PC-9 (cell line): ENCODE measurements at places on chromosomes 3 and 15.

DNA sequence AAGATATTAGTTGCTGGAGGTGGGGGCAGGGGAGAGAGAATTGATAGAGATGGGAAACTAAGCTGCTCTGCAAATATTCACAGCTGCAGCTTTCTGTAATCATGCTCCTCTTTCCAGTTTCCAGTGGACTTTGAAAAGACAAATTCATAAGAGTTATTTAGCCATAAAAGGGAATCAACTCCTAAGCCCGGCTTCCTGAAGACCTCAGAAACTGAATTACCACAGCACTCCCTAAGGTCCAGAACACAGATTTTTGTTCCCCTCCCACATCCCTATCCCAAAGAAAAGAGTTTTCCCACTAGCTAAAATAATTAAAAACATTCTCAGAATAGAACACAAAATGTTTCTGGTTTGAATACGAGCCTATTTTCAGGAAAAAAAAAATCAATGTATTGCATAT lies 871.8 kb upstream of the NR2F2 start:
- no peak for DNase-seq

DNA sequence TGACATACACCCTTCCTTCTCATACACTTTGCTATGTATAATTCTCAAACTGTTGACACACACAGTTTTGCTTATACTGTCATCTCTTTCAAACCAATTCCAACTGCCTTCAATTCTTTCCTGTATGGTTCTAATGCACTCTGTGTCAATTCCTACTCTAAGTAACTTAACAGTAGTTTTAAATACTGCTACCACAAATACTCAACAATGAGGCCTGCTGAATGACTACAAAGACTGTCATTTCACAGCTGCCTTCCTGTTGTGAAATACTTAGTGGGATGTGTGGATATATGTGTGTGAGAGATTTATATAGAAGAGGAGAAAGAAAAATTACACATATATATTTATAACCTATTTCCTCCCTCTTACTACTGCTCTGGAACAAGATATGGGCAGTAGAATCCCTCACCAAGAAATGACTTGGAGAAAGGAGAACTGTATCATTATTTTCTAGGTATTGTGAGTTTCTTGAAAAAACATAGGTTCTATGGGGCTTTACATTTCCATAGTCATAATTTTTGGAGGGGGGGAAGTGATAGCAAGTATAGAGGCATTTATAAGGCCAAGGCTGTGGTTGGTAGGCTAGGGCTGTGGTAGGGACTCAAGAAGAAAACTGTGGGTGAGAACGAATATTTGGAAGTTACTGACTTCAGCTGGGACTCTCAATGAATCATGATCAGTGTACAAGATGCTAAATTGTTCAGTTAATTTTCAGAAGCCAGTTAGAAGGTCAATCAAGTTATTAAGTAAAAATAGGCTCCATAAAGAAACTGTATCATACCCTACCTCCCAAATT lies 88.7 kb downstream of the ANKRD28 start:
- DNase-seq = no peak

DNA sequence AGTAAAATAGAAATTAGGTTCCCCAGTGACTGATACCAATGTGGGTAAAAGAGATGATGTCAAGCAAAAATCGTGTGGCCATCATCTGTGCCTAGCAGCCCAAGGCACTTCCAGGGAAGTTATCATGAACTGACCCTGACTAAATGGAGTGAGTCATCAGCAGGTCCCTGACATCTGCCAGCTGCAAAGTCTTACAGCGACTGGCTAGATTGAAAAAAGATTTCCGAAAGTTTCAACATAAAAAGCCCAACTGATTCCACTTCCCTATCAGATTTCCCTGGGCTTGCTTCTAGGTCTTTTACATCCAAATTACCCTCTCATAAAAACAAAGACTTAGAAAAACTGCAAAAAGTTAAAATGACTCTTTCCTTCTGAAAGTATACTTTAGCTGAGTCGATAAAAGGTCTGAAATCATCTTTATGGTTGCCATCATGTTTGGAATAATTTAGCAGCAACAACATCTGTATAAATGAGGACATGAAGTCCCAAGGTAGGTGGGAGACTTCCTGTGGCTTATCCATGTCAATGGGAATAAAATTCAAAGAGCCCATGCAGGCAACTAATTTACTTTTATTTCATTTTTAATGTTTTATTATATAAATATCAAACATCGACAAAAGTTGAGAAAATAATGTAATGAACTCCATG lies 342.8 kb downstream of the ERC2 start:
- DNase-seq = peak; percentile 6

- DNase-seq = no peak
These were observed 30.9 kb downstream of the TFG start for GRCh38 chr3:100740207-100740606.

DNA sequence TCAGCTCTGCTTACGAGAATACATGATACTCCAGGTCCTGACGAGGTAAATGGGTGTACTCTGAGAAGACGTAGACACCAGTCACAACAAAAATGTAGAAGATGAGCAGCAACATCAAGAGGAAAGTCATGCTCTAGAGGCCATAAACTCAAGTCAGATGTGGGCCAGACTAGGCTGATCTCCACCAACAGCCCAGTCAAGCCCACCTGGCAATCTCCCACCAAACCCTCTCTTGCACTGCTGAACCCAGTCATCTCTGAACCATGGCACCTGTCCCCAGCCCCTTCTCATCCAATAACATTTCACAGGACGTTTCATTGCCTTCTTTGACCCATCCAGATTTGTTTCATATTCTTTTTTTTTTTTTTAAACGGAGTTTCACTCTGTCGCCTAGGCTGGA lies 10.8 kb upstream of the PDIA3 start:
- DNase-seq = no peak

- DNase-seq = peak; percentile 45
These were observed 2.9 kb downstream of the NCEH1 start for GRCh38 chr3:172707967-172708366.

GRCh38 chr3:187252311-187252710 lies 39.2 kb downstream of the MASP1 start:
- no peak for DNase-seq

DNA sequence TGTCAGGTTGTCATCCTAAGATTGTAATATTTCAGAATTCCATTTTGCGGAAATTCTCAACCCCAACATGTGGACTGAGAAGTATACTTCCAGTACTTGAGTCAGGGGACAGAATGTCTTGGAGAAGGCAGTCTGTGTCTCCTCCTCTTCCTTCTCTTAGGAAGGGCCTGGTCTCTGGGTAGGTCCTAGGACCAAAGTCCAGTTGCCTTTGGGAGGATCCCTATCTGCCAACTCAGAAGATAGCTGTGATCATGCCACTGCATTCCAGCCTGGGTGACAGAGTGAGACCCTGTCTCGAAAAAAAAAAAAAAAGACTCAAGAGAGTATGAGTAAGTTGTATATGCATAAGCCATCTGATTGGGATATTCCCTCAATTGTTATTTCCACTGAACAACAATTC lies 23.9 kb upstream of the FAM3D start:
- no peak for DNase-seq

- no peak for DNase-seq
These were observed 10.0 kb upstream of the P3H2 start for GRCh38 chr3:190130696-190131095.

DNA sequence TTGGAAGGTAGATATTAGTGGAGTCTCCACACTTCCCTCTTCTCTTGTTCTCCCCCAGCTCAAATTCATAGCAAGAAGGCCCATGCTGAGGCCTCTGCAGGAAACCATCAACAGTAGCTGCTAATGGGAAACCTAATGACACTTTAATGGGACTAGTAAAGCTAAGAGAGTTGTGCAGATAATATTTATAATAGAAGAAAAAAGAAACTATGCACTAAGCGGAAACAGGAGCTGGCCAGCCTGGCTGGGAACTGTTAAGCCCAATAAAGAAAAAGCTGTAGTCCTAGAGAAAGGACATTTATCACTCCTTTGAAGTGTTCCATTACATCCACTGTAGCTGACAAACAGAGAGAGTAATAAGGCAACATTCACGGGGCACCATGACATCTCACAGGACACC lies 229.6 kb downstream of the IGSF11 start:
- no peak for DNase-seq

GRCh38 chr3:70400194-70400593 lies 87.8 kb upstream of the MDFIC2 start:
- no peak for DNase-seq

DNA sequence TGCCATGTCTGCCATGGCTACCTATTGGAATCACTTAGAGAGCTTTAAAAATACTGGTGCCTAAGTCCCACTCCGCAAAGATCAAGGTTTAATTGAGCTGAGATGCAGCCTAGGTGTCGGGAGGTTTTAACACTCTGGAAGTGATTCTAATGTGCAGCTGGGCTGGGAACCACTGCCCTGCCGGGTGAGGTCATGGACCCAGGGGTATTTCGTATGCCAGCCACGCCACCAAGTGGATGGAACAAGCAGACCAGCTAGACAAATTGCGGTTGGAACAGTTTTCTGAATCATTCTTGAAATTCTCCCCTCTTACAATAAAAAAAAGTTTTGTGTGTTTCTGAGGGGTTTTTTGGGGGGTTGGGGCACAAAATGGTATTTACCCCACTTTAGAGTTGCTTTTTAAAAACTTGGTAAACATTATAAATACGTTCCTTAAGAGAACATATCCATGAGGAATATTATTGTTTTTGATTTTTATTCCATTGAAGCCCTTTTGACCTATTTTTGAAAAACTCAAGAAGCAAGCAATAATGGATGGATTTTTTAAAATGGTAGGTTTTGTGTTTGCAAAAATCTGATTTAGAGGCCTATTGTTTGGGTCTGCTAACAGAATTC lies 66.2 kb upstream of the CSTA start:
- peak; percentile 57 for DNase-seq

DNA sequence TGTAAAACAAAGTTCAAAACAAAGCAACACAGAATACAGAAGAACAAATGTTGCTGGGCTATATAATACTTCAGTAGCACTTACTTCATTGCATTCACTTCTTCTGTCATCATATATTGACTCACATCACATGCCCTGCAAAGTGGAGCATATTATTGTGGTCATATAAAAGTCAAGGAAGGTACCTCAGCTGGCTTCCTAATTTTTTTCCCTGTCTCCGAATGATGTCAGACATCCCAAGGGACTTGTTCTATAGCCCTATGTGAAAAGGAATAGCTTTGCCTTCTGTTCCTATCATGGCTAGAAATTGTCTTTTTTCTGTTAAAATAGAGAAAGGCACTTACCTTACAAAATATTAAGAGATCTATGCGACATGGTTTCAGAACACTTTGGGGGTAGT lies 109.4 kb downstream of the LRTM1 start:
- no peak for DNase-seq

GRCh38 chr3:125062904-125063618 lies 7.3 kb upstream of the HEG1 start:
- peak; percentile 99 for DNase-seq

DNA sequence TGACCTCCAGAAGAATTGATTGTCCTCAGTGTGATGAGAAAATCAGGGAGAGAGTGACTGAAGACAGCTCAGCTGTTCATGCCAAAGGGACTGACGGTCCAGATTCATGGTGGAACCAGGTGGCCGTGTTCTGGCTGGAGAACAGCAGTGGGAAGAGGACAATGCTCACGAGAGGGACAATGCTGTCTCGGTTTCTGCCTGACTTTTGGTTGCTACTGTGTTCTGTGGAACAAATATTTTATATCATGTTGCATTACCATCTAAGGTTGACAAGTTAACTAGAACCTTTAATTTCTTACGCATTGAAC lies 58.0 kb upstream of the ULK4 start:
- no peak for DNase-seq
